CD4-positive, alpha-beta memory T cell (primary cell): ENCODE measurements at places on chromosomes 3 and 15.

- DNase-seq = no peak
Measured at GRCh38 chr15:90095521-90095959, 6.7 kb downstream of the IDH2 start.

GRCh38 chr3:116039651-116039985 lies 405.7 kb downstream of the LSAMP start:
- DNase-seq = no peak

DNA sequence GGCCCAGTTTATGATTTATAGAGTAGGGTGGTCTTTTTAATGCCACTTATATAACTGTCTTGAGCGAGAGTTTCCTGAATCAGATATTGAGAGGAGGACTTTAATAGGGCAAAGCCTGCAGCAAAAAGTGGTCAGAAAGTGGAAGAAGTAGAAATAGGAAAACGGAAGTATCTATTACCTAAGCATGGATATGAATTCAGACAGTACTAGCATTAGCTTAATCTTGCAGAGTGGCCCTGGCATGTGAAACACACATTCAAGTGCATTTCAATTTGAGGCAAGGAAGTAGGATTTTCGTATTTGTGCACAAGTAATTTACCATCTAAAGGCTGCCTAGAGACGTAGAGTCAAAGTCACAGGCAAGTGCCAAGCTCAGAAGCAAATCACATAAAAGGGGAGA lies 622.3 kb downstream of the DIPK2A start:
- DNase-seq = no peak

- DNase-seq = no peak
Measured at GRCh38 chr3:99920481-99921376, 103.1 kb downstream of the CMSS1 start.

- no peak for DNase-seq
Measured at GRCh38 chr3:47440131-47440530, 35.6 kb downstream of the SCAP start.

DNA sequence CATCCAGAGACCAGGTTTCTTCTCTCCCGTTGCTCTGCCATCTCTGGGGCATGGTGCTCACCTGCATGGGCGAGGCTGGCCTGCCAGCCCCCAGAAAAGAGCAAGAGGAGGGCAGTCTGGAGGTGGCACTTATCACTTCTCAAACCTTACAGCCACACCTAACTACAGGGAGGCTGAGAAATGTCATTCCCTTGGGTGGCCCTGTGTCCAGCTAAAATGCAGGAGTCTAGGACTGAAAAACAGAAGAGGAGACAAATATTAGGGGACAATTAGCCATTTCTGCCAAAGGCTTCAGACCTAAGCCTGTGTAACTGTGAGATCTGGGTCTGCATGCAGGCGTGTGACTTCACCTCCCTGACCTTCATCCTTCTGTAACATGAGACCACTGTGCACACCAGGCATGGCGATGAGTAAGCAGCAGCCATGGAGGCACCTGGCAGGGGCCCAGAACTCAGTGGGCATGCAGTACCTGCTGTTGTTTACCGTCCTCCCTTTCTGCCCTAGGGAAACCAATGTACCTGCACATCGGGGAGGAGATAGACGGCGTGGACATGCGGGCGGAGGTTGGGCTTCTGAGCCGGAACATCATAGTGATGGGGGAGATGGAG lies 83.4 kb downstream of the MESD start:
- DNase-seq = no peak

GRCh38 chr3:156820692-156821080 lies 5.5 kb upstream of the LEKR1 start:
- no peak for DNase-seq

DNA sequence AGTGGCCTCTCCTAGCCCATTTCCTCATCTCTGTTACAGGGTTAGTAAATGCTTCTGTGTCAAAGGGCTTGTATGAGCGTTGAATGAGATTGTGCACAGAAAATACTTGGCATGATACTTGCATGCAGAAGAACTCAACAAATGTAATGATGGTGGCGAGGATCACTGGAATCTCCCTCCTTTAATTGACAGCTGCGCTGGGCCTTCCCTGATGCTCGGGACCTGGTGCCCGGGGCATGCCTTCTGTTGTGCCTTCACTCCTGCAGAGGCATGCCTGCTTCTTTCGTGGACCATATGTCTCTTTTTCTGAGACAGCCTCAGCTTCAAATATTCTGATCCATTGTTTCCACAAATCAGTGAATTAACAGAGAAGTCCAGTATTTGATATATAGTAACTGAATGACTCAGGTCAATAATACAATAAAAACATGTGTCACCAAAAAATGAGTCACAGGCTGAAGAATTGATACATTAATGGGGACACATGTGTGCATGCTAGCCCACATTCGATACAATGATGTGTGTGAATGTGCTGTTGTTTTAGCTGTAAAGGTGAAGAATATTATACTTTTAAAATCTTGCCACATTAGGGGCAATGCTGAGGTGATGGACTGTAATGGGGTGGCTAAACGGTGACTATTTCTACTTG lies 243.3 kb upstream of the TBL1XR1 start:
- DNase-seq = no peak

DNA sequence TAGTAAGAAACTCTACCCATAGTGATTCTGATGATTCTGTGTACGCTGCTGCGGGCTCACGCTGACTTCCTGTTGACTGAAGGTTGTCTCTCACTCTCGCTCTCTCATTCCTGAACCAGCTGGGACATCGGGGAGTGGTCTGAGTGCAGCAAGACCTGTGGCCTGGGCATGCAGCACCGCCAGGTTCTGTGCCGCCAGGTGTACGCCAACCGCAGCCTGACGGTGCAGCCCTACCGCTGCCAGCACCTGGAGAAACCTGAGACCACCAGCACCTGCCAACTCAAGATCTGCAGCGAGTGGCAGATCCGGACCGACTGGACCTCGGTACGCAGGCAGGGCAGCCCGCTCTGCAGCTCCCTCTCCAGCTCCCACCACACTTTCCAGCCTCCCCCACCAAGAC lies 63.6 kb upstream of the NR2E3 start:
- DNase-seq = no peak

DNA sequence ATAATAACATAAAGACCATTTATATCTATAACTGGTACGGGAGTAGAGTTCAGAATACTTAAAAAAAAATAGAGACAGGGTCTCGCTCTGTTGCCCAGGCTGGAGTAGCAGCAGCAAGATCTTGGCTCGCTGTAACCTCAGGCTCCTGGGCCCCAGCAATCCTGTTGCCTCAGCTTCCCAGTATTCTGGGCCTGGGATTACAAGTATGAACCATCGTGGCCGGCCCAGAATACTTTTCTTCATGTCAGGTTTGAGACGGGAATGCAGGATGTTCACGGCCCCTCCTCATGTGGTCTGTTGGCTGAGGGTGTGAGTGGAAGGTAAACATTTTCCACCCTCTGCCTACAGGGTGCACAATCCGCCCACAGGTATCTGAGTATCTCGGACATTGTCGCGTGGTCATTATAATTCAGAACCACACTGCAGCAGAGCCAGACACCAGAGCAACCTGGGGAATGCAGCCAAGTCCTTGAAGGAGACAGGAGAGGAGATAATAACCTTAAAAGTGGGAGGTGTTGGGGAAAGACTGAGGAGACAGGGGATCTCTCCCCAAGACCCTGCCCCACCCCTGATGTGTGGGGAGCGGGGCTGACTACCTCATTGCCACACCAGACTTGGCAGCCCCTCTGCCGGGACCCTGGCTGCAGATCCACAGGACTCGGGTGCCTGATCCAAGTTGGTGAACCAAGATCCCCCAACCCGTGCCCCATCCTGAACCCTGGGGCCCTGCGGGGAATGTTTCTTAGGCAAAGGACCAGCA lies 106.8 kb downstream of the ADCY5 start:
- no peak for DNase-seq

DNA sequence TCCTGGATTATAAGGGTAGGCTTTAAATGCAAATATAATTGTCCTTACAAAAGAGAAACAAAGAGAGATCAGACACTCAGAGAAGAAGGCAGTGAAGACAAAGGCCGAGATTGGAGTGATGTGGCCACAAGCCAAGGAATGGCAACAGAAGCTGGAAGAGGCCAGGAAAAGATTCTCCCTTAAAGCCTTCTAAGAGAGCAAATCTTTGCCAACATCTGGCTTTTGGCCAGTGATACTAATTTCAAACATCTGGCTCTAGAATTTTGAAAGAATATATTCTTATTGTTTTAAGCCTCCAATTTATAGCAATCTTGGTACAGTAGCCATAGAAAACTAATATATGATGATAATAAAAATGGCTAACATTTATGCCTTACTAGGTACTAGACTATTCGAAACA lies 615.8 kb upstream of the ZNF385D start:
- DNase-seq = no peak

- no peak for DNase-seq
Measured at GRCh38 chr3:188400494-188401243, 246.7 kb downstream of the LPP start.

DNA sequence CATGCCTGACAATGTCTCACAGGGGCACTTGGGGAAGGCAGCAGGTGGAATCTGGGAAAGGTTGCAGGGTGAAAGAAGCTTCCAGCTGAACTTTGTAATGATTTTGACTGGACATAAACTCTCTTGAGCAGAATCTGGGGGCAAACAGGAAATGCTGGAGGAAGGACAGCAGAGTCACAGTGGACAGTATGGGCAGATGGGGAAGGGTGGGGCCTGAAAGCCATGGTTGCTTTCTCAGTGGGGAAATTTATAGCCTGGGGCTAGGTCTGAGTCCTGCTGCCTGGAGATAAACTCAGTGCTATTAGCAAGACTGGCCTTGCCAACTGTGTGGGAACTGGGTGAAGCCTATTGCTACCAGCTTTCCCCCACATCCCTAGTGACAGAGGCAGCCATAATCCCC lies 203.2 kb downstream of the OSBPL10 start:
- no peak for DNase-seq

- DNase-seq = no peak
Measured at GRCh38 chr3:169668072-169668956, 4.8 kb upstream of the MECOM start.
